ENCODE measurements at places on chromosomes 11 and 22.

DNA sequence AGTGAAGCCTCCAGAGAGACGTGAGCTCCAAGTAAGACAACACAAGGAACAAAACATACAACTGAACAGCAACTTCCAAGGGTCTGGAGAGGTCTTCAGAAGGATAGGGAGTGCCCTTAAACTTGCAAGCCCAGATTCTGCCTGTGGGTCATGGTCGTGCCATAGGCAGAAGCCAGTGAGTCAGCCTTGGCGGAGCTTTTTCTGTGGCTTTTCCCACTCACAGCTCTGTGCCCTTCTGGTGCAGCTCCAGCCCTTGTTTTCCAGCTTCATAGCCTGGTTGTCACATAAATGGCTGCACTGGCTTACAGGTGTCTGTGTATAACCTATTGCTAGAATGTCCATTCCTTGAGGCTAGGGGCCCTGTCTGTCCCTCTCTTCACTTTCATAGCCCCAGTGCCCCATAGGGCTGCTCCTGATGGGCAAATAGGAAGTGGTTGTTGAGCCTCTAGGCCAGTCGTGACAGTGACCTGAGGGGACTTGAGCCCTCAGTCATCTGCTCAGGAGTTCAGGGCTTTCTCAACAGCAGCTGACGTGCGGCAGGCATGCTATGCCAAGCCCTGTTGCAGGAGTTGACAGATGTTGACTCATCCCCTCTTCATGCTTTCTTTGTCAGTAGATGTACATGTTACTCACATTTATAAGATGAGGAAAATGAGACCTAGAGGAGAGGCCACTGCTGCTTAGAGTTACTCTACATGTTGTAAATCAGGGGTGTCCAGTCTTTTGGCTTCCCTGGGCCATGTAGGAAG lies 7.4 kb downstream of the MED15 start:
- peak; percentile 78 for ATAC-seq

GRCh38 chr11:130827451-130828377 lies 88.6 kb downstream of the SNX19 start:
- ATAC-seq: peak; percentile 55

GRCh38 chr11:134956450-134957210 lies 544.6 kb upstream of the B3GAT1 start:
- ATAC-seq: no peak

DNA sequence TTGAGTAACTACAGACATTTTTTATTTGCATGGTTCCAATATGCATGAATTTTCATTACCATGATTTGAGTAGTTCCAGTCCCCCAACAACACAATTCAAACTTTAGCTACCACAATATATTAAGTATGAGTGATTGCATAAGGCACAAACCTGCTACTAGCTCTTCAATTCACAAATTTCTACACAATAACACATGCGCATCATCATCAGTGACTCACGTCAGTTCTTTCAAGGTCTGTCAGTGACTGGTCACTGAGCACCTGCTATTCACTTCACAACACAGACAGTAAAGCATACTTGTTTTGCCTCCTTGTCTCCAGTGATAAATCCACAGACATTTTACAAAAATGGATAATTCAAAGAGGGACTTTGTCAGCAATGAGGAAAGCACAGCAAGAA lies 435.1 kb upstream of the CCDC90B start:
- no peak for ATAC-seq

DNA sequence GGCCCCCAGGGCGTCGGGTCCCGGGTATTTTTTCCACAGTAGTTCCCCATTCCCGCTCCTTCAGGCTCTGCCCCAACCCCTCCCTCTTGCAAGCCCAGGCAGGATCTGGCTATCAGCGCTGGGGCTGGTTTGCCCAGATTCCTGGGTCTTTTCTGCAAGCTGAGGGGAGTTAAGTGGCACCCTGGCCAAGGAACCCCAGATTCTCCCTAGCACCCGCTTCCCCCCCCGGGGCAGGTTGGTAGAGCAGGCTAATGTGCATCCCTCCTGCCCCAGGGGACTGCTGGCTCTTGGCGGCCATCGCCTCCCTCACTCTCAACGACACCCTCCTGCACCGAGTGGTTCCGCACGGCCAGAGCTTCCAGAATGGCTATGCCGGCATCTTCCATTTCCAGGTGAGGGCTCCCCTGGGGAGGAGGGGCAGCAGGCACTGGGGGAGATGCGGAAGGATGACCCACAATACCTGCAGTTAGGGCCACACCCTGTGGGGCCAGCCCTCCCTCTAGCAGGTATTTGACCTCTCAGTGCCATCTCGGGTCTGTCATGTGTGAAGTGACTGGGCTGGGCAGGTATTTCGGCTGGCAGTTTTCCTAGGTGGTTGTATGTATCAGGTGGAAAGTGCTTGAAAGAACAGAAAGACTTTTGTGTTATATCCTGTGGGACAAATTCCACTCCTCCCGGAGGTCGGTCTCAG lies 1.6 kb downstream of the CAPN1 start:
- no peak for ATAC-seq

DNA sequence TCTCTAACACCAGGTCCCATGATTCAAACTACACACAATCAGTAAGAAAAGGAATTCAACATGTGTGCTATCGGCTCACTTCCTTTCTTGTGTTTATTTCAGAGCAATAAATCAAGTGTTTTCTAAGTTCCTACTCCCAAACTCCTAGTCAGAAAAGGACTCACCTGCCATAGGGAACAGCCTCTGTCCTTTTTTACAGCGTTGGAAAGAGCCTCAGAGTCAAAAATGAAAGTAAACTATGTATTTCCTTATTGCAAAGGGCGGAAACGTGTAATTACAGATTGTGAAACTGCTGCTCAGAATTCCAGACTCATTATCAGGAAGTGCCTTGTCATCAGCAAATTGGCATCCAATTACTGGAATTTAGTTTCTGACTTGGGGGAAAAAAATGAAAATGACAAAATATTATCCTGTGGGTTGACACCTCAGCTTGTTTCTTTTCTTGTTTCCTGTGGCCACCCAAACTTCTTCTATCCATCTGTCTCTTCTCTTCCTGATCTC lies at the start of gene CASP4:
TSS of gene CASP4 (minus strand) at position 220 of the 501 bp plus-strand sequence. CDS start at position 171, 49 bp downstream.
- ATAC-seq: peak; percentile 54

GRCh38 chr11:63243533-63243932 lies at the start of gene SLC22A25:
SLC22A25 (minus strand) TSS chr11:63243599; CDS start chr11:63229652, 13,947 bp downstream.
- no peak for ATAC-seq

GRCh38 chr11:28461338-28461737 lies 353.1 kb downstream of the METTL15 start:
- ATAC-seq: no peak

Data from activated CD4-positive, CD25-positive, alpha-beta regulatory T cell treated with anti-CD3 and anti-CD28 coated beads, Interleukin-2, amount 50 U/mL, for 24 hours (primary cell).